M059J (cell line): ENCODE measurements at places on chromosomes 4 and X.
A peak's percentile ranks its signal among the peaks of the same experiment; 100 is the strongest.

GRCh38 chrX:1108501-1109445 is 103.7 kb downstream of the CRLF2 start:
- DNase-seq, result no peak

- peak; percentile 61 for DNase-seq
Observed at GRCh38 chrX:153646620-153647373, at the start of gene DUSP9. DUSP9 (plus strand) TSS chrX:153647203; CDS start chrX:153647954, 751 bp downstream.

DNA sequence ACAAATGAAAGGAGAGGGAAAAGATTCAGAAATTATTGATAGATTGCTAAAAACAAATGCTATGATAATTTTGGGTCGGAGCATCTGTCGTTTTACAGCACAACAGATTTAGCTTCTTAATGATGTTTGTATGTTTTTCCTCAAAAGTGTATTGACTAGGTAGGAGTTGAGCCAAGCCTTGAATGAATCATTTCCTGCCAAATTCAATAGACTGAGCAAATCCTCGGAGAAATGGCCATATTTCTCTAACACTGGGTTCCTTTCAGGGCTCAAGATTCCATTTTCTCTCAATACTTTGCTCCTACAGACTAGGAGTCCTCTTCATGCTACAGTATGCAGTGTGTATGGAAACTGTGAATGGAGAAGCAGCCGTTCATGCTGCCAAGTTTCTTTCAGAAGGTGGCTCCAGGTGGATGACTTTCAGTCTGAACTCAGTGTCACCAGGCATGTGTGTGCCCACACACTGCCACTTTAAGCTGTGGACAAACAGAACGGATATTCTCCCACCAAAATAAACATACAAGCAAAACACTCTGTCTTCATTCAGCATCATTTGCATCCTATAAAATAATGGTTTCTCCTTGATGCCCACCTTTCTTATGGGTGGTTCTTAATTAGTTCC is 146.0 kb downstream of the TBL1X start:
- DNase-seq, result peak; percentile 44

DNA sequence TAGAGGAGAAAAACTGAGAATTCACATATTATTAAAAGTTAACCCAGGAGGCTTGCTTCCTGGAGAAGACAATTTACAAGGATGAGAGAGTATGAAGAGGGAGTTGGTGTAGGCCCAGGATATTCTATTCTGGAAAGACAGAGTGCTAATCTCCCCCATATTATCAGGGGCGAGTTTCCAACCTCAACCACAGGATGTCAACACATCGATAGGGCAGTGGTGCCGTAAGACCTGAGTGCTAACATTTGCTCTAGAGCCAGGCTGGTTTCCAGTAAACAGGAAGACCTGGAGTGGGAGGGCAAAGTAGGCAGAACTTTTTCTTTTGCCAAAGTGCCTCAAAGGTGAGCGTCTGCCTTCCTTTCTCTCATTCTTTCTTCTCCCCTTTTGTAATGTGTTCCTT is 2.8 kb upstream of the AWAT1 start:
- DNase-seq, result no peak

GRCh38 chrX:39451046-39451445 is 646.7 kb downstream of the BCOR start:
- no peak for DNase-seq

GRCh38 chr4:107248571-107248970 is 212.5 kb upstream of the DKK2 start:
- DNase-seq, result peak; percentile 0

DNA sequence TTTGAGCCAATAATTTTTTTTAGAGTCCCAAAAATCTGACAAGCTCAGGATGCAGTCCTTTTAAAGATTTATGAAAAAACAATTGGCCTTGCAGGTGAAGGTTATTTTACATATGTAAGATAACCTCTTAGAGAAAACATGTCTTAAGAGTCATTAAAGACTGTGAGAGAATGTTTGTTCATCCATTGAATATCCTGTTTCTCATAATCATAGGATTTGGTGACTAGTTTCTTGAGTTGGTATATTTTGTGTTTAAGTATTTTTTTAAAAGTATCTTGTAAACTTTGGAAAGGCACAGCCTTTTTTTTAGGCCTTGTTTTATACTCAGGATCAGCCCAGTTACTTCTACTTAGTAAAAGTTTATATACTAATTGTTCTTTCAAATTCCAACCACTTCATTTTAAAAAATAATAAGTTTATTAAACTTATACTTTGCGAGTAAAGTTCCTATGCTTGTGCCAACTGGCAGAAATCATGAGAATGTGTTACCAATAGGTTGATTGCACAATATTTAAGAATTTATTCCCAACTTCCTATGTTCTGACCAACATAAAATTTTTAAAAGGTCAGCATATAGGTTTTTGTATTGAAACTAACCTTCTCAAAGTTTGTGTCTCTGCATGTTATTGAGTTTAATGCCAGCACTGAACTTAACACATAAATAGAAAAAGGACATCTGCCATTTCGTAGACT is 40.0 kb upstream of the ARSJ start:
- no peak for DNase-seq

- DNase-seq, result no peak
Observed at GRCh38 chr4:184857441-184858121, 31.8 kb upstream of the ACSL1 start.

GRCh38 chr4:38925492-38926413 is 58.1 kb downstream of the FAM114A1 start:
- no peak for DNase-seq

DNA sequence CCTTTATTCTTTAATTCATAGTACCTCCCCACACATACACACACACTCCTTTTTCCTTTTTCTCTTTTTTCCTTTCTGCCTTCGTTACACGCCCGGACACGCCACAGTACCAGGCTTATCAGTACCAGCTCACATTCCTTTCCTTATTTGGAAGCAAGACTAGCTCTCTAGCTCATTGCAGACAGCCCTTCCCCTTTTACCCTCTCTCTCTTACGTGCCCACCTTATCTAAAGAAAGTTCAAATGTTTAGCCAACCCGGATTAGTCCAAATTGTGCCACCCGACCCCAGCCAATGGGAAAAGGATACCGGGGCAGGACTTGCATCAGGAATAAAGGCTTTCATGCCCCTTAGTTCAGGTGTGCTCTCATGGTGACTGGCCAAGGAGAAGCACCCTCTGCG is 194.7 kb upstream of the VCX3A start:
- no peak for DNase-seq

DNA sequence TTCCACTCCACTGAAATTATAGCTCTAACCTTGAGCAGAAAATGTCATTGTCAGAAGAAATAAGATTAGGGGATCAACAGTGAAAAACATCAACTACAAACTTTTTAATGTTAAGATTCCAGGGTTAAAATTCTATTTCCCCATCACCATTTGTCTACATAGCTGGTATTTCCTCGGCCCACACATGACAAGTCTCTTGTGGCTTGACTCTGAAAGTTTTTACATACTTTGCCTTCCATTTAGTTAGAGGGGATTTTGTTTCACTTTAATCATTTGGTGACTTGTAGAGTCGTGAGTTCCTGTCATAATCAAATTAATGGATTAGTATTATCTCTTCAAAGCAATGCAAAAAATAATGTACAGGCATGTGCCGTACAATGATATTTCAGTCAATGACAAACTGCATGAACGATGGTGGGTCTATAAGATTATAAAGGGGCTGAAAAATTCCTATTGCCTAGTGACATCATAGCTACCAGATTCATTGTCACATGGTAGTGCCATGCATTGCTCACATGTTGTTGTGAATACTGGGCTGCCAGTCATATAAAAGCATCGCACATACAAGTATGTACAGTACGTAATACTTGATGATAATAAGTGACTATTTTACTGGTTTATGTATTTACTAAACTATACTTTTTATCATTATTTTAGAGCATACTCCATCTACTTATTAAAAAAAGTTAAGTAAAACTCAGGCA is 72.0 kb downstream of the ING2 start:
- DNase-seq, result no peak

DNA sequence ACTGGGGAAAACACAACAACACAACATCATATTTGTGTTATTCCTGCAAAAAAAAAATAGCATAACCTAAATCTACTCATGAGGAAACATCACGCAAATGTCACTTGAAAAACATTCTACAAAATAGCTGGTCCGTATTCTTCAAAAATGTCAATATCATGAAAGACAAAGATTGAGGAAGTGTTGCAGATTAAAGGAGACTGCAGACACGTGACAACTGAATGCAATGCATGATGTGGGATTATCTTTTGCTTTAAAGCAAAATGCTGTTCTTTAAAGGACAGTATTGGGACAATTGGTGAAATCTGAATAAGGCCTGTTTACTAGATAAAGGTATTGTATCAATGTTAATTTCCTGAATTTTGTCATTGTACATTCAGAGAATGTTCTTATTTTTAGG is 157.7 kb downstream of the SMIM20 start:
- no peak for DNase-seq

DNA sequence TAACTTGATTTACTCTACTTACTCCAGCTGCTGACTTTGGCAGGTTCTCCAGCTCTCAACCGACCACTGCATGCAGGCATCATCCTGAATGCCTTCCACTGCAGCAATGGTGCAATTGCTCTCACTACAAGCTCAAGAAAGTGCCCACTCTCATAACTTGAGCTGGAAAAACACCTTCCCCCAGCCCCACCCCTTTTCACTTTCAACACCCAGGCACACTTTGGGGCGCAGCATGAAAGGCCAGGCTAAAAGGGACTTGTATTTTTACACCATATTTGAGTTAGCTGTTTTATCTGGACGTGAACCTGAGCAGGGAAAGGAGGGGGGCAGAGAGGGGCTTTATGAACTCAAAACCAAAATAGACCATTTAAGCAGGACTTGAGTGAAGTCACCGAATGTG is 274.5 kb downstream of the RAB28 start:
- no peak for DNase-seq

- no peak for DNase-seq
Observed at GRCh38 chrX:48476919-48477318, 920 bp downstream of the FTSJ1 start.
